Naive B cell (primary cell): ENCODE measurements at places on chromosomes 5 and 9.

DNA sequence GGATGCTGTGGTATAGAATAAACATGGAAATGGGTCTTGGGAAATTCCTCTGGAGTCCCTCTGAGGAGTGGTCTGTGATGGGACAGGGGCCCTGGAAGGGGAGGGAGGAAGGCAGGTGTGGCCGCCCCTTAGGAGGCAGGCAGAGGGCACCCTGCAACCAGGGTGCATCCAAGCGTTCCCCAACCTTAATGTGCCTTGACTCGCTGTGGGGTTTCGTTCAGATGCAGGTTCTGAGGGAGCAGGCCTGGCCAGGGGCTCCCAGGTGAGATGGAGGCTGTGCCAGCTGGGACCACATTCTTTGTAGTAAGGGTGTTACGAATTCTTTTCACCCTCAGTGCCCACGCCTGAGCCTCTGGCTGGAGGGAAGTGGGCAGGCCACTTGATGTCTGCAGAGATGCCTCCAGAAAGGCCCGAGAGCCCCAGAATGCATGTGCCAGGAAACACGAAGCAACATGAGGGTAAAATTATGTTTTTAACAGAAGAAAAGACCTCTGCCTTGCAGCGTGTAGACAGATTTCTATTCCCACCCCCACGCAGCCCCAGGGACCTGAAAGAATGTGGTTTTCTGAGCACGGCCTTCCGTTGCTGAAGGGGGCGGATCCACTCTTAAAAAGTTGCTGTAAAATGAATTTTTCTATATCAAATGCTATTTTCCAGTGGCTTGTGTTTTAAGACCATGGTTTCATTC is 150.4 kb upstream of the IER5L start:
- DNase-seq = no peak

- no peak for DNase-seq
Observed at GRCh38 chr5:35212122-35212982, 17.9 kb downstream of the PRLR start.

- no peak for DNase-seq
Observed at GRCh38 chr5:83156001-83156400, 78.7 kb downstream of the XRCC4 start.

- DNase-seq = no peak
Observed at GRCh38 chr5:160507221-160507721, 85.6 kb downstream of the PTTG1 start.

DNA sequence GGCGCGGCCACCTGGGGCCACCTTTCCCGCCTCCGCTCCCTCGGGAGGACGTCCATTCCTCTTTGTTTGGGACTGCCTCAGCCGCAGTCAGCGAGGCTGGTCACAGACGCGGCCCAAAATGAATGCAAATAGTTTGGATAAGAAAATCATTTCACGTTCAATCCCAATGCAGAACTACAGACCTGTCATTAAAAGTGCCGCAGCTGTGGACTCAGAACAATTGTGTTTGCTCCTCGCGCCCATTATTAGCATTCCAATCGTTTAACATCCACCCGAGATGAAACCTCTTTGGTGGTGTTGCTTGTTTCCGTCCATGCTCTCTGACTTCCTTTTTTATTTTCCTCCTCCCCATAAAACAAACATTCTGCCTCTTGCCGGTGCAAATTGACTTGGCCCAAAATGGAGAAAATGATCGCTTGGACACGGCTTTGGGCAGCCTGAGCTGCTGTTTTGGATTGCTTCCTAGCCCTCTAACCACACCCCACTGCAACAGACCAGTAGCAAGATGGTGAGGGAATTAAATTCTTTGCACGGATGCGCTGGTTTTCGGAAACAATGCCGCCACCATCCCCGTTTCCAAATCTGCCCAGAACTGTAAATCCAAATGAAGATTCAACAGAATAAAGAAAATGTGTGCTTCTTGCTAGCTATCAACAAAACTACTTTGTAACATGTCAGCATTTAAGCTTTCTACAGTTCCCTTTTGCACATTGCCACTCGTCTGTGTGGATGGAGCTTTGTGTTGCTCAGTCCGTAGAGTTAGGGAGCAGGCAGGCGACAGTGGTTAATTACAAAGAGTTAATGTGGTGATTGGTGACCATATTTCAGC is 784 bp downstream of the NLN start:
- peak; percentile 11 for DNase-seq

DNA sequence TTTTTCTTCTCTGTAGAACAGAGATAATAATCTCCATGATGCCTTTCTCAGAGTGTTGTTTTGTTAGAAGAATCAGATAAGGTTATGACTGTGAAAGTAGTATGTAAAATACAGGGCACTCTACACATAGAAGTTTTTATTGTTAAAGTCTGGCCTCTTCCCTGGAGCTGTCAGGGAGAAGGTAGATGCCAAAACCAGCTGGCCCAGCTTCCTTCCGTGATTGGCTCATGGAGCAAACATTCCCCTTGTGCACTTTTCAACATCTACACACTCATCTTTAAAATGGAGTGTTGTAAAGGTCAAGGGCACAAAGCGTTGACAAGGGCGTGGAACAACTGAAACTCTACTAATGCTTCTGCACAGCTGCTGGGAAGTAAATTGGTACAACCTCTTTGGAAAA is 7.4 kb upstream of the RNF183 start:
- DNase-seq = no peak

DNA sequence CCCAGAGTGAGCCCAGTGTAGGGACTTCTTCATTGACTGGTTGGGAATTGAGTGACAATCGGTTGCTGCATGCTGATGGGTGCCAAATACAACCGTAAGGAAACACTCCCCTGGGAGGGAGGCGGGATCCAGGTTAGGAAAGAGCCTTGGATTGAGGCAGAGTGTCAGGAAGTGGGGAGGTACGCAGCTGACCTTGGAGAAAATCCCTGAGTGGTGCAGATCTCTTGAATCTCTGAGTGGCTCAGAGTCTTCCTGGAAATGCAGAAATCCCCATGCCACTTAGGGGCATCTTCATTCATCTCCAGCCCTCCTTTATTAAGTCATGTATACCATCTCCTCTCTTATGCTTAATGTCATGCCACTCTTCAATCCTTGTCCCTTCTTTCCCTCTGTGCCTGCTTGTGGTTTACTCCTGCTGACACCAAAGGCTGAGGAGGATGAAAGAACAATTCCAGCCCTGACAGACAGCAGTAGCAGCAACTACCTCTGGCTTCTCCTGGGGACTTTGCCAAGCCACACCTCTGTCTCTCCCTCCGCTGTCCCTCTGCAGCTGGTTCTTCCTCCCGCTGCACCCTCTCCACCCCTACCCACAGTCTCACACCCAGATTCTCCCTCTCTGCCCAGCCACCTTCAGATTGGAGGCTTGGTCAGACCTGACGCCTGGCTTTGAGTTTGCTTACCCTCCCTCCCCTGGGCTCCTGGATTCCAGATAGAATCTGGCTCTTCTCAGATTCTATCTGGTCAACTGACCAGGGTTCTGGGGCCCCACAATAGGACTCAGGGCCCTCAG is 14.1 kb upstream of the LCP2 start:
- no peak for DNase-seq

- no peak for DNase-seq
Observed at GRCh38 chr5:157295247-157295646, 29.3 kb downstream of the CYFIP2 start.

DNA sequence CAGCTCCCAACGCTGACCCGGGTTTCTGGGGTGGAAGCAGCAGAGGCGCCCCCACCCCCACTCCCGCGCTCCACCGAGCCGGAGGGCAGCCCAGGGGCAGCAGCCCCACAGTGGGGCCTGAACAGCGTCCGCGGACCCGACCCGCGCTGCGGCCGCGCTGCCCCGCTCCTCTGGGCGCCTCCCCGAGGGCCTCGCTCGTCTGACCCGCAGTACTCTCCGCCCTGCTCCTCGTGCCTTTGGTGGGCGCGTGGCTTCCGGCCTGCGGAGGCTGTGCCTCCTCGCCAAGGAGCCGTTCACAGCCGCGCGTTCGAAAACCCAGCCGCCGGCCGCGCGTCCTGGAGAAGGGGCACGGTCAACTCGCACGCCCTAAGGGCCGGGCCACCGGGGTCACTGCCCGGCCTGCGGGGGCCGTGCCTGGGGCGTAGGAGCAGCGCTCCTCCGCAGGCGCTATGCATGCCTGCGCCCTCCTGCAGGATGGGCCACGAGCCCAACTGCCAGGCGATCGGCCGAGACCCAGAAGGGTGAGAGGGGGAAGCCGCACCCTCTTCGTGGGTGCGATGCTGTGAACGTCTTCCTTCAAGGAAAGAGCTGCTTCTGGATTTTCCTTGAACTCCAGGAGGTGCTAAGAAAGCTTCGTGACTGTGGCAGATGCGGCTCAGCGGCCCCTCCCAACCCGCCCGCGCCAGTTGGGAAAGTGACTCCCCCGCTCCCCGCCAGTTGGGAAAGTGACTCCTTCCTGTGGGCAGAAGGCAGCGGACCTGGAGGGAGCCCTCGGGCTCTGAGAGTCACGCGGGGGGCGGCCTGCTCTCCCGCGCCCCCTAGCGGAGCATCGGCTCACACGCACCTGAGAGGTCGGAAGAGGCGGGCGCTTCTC is 82.7 kb downstream of the HSD17B3 start:
- DNase-seq = no peak

GRCh38 chr9:2027543-2028160 is 12.5 kb downstream of the SMARCA2 start:
- DNase-seq = no peak

GRCh38 chr5:66694036-66694435 is 97.8 kb downstream of the MAST4 start:
- DNase-seq = no peak

- no peak for DNase-seq
Observed at GRCh38 chr5:131769961-131770360, 26.9 kb downstream of the FNIP1 start.

GRCh38 chr5:1787472-1788047 is 12.1 kb downstream of the MRPL36 start:
- DNase-seq = no peak

DNA sequence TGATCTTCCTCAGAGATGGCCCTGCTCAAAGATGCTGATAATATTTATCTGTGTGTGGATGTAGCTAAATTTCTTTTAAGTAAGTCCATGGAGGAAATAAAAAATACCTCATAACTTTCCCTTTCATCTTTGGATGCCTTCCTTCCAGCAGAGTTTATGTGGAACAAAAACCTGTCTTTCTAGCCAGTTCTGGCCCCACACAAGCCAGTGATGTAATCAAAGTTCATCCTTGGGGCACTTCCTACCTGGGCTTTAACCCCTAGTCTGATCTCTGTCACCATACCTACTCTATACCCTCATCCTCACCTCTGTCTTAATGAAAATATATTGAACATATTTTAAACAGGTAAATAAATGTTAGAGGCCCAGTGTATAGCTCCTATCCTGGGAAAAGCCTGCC is 39.8 kb upstream of the RASGRF2 start:
- DNase-seq = no peak

GRCh38 chr9:79104951-79105350 is 466.8 kb upstream of the TLE4 start:
- DNase-seq = no peak

DNA sequence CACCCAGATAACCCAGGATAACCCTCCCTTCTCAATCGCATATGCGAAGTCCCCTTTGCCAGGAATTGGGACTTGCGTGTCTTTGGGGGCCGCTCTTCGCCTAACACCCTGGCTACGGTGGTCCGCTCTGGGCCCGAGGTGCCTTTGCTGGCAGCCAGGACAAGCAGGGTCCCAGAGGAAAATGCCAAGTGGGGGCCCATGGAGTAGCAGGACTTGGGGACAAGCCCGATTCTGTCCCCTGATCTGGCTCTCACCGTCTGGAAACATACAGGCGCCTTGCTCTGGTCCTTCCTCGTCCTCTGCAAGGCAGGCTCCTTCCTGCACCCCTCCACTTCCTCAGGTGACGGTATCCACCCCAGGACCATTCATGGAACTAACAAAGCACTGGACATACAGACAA is 78.1 kb upstream of the UNC5A start:
- DNase-seq = no peak

DNA sequence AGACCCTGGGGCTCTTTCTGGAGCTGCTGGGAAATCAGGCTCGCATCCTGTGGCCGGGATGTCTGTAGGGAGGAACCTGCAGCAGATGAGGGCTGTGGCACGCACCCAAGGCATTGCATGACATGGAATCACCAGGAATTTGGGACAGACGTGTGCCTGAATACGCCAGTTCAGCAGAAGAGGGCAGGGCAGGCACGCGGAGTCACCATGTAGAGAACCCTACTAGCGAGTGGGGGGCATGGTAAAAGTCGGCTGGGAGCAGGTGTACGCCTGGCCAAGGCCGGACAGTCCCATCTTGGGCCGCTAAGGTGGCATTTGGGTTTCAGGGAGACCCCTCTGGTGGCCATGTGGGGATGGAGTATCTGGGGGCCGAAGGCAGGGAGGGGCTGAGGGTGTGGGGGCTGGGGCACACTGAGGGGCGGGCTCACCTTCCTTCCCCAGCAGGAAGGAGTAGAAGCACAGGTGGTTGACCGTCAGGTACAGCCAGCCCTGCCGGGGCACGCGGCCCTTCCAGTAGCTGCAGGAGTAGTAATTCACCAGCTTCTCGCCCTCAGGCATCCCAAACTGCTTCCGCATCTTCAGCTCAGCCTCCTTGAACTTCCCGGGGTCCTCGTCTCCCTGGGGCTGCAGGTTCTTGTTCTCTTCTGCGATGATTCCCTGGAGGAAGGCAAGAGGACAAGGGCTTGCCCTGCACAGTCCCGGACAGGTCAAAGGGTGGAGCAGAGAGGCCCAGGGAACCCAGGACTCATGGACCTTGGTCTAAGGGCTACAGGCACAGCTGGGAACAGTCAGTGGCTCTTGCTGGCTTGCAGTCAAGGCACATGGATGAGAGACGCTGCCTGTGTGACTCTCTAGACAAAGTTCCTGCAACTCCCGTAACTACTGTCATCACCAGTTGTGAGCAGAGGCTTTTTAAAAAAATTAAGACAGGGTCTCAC is 13.5 kb downstream of the TBC1D9B start:
- no peak for DNase-seq

DNA sequence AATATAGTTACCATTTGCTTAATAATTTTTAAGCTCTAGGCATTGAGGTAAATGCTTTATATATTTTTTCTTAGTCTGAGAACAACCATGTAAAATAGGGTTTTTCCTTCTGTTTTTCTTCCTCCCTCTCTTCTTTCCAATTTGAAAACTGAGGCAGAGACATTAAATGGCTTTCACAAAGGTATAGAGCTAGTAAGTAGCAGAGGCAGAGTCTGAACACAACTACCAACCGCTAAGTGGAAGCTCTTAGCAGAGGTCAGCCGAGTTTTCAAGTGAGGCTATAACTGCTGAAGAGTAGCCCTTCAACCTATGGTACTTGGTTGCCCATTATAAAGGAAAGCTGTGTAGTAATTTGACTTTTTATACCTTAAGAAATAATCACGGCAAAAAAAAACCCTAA is 187.1 kb downstream of the MEF2C start:
- no peak for DNase-seq

- DNase-seq = no peak
Observed at GRCh38 chr9:130330202-130330862, 64.8 kb downstream of the HMCN2 start.

DNA sequence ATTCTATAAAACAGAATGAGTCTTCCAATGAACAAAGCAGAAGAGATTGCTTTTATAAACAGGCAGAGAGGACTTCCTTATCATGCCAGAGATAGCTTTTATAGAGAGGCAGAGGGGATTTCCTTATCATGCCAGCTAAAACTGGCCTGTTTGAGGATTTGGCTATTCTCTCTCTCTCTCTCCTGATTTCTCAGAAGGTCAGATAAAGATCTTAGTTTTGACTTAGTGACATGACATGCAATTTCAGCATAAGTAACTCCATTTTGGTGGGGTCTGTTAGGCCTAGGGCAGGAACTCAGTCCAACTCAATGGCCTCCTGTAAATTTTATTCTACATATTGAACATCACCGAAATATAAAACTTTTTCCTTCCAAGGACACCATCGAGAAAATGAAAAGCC is 31.5 kb upstream of the DENND4C start:
- DNase-seq = no peak
